MM.1S (cell line): ENCODE measurements at places on chromosomes 6 and 20.
A peak's percentile ranks its signal among the peaks of the same experiment; 100 is the strongest.

GRCh38 chr6:38671885-38672467, 31.0 kb downstream of the GLO1 start:
- peak; percentile 61 for DNase-seq
- H3K4me1 ChIP-seq: peaks cover 13% of the 10 kb centered on the region
- H3K4me3 ChIP-seq: no peak overlapping the region
- H3K27me3 ChIP-seq: no peaks in the 10 kb centered on the region
- no peak overlapping the region for H3K27ac ChIP-seq

DNA sequence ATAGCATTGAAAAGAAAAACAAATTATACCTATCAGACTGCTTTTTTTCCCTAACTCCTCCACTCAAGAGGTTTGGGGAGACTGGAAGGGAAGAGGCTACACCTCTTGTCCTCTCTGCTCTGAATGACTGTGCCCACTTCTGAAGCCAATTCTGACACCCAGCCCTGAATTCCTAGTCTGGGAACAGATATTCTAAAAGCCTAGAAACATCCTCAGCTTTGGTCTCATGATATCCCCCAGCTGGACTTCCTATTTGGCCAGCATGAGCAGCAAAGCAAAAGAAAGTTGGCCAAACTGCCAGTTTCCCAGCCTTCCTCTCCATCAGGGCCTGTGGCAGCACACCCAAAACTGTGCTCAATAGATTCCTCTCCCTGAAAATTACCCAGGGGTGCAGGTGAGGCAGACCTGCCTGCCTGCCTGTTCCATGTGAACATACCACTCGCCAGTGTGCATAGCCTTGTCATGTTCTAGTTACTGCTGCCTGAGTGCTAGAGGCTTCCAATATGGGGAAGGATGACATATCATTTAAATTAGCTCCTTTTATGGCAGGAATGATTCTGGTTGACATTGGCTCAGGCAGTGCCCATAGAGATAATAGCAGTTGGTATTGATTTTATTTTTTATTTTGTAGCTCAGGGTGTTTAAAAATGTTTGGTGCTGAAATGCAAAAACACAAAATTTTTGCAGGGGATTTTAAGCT, 152.1 kb upstream of the RIN2 start:
- no peaks in the 10 kb centered on the region for H3K27me3 ChIP-seq
- H3K4me3 ChIP-seq: no peak overlapping the region
- no peak for DNase-seq
- no peak overlapping the region for H3K27ac ChIP-seq
- H3K4me1 ChIP-seq: peaks cover 27% of the 10 kb centered on the region

- H3K4me3 ChIP-seq: no peak overlapping the region
- DNase-seq: no peak
- H3K27me3 ChIP-seq: no peaks in the 10 kb centered on the region
- no peak overlapping the region for H3K27ac ChIP-seq
- H3K4me1 ChIP-seq: no peaks in the 10 kb centered on the region
- no peaks in the 10 kb centered on the region for H3K36me3 ChIP-seq
Measured at GRCh38 chr6:138805016-138805765, 9.3 kb downstream of the ECT2L start.

DNA sequence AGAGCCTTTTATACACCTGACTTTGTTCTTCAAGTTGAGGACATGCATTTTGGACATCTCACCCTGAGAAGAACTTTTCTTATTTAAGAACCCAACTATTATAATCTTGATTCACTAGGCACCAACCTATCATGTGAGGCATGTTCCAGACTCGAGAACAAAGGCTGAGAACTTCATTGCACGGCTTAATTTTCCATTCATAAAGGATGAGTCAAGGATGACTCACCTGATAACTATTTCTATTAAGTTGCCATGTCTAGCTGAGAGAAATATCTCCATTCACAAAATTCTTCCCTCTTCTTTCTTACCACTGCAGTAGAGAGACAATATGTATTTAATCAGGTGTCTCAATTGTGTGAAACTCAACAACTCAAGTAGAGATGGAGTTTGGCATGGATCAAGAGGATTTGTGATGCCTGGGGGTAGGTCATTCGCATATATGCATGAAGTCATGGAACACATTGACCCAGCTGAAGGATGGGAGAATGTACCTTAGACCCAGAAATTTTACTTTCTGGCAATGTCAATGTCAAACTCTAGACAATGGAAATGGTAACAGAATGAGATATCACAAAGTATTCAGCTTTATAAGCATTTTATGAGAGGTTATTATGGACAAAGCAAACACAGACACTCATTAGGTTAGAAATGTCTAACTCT, 208.7 kb upstream of the PRND start:
- no peaks in the 10 kb centered on the region for H3K4me1 ChIP-seq
- H3K36me3 ChIP-seq: no peaks in the 10 kb centered on the region
- H3K27ac ChIP-seq: no peak overlapping the region
- no peak overlapping the region for H3K4me3 ChIP-seq

DNA sequence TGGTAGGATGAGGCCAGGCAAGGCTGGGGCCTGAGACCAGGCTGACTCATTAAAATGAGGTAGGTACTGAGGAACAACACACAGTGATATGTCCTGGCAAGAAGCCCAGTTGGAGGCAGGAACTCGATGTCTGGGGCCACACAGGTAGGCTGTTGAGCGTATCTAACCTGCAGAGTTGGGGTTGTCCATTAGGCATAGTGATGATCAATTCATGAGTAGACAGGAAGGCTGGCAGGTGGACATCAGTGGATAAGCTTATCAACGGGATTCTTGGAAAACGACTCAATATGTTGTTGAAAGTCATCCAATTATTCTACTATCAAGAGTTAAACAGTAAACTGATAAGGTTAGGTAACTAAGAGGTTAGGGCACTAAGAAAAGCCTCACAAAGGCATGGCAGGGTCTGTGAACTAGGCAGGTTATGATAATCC, 193.2 kb upstream of the COL21A1 start:
- no peak for DNase-seq
- H3K4me3 ChIP-seq: no peak overlapping the region
- no peak overlapping the region for H3K27ac ChIP-seq
- no peaks in the 10 kb centered on the region for H3K4me1 ChIP-seq

DNA sequence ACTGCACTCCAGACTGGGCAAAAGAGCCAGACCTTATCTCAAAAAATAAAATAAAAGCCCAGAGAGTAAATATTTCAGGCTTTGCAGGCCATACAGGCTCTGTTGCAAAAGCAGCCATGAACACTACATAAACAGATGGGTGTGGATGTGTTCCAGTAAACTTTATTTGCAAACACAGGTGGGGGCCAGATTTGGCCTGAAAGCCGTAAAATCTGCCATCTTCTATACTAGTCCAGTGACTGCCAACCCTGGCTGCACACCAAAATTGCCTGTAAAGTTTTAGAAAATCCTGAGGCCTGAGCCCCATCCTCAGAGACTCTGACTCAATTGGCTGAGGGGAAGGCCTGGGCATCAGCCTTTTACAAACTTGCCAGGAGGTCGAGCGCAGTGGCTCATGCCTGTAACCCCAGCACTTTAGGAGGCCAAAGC, 103.6 kb downstream of the ZMYND8 start:
- no peak overlapping the region for H3K4me3 ChIP-seq
- H3K27ac ChIP-seq: no peak overlapping the region
- DNase-seq: no peak
- no peaks in the 10 kb centered on the region for H3K4me1 ChIP-seq
- no peaks in the 10 kb centered on the region for H3K27me3 ChIP-seq
- H3K36me3 ChIP-seq: peaks cover 11% of the 10 kb centered on the region

DNA sequence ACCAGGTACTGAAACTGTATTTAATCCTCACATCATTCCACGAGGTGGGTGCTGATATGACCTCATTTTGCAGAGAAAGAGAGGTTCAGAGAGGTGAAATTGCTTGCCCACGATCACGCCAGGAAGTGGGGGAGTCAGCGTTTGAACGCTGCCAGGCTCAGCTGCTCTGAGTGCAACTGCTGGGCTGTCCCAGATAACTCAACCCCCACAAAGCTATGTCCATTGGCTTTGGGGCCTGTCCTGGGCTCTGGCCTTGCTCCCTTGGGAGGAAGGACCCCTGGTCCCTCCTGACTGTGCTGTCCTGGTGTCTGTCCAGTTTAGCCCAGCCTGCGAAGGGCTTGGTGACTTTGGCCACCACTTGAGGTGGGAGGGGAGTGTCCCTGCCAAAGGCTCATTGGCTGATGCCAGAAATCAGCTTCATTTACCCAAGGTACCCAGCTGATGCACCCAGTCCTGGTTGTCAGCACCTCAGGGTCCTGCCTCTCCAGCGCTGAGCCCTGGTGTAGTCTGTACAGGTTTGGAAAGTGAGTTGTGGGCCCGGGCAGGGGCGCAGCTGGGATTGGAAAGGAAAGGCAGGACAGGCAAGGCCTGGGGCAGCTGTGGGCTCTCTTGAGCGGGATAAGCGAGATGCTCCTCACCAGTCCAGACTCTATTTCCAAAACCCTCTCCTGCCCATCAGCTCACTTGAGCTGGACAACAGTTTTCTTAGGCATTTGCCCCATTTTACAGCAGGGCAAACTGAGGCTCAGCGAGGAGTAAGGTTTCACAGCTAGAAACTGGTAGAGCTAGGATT, 38.5 kb downstream of the SUN5 start:
- no peaks in the 10 kb centered on the region for H3K36me3 ChIP-seq
- H3K4me3 ChIP-seq: no peak overlapping the region
- H3K4me1 ChIP-seq: no peaks in the 10 kb centered on the region
- no peak overlapping the region for H3K27ac ChIP-seq

- no peaks in the 10 kb centered on the region for H3K4me1 ChIP-seq
- H3K36me3 ChIP-seq: no peaks in the 10 kb centered on the region
- H3K27ac ChIP-seq: no peak overlapping the region
Measured at GRCh38 chr6:122839906-122840305, 50.8 kb downstream of the SMPDL3A start.

DNA sequence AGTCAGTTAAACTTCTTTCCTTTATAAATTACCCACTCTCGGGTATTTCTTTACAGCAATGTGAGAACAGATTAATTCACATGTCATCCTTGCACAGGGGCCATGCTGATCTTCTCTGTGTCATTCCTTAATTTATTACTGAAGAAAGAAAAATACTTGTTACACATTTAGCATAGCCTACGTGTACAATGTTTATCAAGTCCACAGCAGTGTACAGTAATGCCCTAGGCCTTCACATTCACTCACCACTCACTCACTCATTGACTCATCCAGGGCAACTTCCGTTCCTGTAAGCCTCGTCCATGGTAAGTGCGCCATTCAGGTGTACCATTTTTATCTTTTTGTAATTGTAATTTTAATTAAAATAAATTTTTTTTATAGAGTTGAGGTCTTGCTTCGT, 73.6 kb downstream of the RSPH3 start:
- no peak overlapping the region for H3K27ac ChIP-seq
- H3K4me3 ChIP-seq: no peak overlapping the region
- no peaks in the 10 kb centered on the region for H3K36me3 ChIP-seq
- no peaks in the 10 kb centered on the region for H3K27me3 ChIP-seq

DNA sequence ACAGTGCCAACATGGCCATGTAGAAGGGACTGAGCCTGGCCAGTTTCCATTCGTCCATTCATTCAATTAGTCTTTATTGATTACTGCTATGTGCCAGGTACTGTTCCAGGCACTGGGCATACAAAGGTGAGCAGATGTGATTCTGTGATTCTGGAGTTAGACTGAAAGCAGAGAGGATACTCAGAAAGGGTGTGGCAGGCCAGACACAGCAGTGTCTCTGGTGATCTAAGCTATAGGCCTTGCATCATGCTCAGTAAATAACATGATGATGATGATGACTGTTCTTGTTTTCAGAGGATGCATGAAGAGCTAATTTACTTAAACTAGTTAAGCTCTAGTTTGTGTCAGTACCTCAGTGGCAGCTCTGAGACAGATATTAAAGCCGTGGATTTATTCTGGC, 31.4 kb upstream of the FUCA2 start:
- H3K4me1 ChIP-seq: peaks cover 9% of the 10 kb centered on the region; the same call in 1 of the 2 replicates
- no peaks in the 10 kb centered on the region for H3K36me3 ChIP-seq
- no peak overlapping the region for H3K4me3 ChIP-seq
- H3K27me3 ChIP-seq: no peaks in the 10 kb centered on the region
- DNase-seq: no peak

DNA sequence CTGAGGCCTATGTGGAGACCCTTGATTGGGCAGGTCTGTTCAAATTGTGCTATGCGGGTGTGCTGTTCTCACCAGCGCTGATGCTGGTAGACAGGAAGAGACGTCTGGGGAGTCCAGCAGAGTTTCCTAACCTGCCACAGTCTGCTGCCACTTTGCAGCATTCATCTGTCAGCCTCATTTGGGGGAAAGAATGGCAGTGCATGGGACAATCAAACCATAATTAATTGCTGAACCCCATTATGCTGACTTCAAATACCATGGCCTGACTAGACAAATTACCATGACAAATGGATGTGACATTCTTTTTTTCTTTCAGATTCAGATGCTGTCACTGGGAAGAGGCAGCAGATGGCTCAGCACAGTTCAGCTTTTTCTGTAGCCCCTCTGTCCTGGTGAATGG, 171.4 kb upstream of the SYNDIG1 start:
- no peaks in the 10 kb centered on the region for H3K4me1 ChIP-seq
- no peak for DNase-seq
- no peaks in the 10 kb centered on the region for H3K36me3 ChIP-seq

DNA sequence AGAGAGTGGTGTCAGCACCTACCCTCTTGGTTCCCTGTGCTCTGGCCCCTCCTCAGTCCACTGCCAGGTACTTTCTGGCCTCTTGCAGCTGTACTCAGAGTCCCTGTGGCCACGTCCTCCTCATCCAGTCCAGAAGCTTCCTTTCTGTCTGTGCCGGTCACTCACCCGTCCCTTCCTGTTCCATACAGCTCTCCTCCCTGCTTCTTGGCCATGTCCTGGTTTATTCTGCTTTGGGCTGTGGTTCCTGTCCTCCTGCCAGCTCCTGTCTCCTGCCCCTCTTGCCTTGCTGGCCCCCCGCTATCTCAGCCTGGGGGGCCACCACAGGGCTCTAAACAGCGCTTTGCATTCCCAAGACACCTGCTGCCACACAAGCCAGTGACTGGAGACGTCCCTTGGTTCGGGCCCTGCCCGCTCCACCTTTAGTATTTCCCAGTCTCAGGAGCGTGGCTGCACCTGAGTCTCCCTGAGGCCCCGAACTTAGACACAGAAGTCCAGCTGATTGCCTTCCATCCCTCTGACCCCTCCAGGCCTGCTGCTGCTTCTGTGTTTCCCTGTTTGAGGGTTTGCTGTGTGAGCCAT, 15.5 kb upstream of the RBM38 start:
- no peak overlapping the region for H3K4me3 ChIP-seq
- no peaks in the 10 kb centered on the region for H3K27me3 ChIP-seq
- DNase-seq: no peak
- H3K4me1 ChIP-seq: no peaks in the 10 kb centered on the region
- H3K27ac ChIP-seq: no peak overlapping the region
- H3K36me3 ChIP-seq: peaks cover 9% of the 10 kb centered on the region; the same call in 1 of the 2 replicates

GRCh38 chr6:146526192-146526591, 17.4 kb upstream of the RAB32 start:
- H3K27ac ChIP-seq: no peak overlapping the region
- no peaks in the 10 kb centered on the region for H3K4me1 ChIP-seq
- no peak for DNase-seq
- H3K27me3 ChIP-seq: no peaks in the 10 kb centered on the region
- no peaks in the 10 kb centered on the region for H3K36me3 ChIP-seq

DNA sequence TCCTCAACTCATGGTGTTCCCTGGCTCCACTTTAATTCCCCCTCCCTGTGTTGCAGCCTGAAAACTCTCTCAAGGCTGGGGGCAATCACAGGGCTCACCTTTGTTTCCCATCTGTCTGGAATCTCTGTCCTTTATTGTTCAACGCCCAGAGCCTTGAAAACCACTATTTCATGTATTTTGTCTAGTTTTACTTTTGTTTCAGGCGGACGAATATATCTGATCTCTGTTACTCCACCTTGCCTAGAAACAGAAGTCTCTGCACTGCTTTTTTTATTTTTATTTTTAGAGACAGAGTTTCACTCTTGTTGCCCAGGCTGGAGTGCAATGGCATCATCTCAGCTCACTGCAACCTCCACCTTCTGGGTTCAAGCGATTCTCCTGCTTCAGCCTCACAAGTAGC, 27.6 kb downstream of the PLAGL2 start:
- no peaks in the 10 kb centered on the region for H3K36me3 ChIP-seq
- peaks cover 7% of the 10 kb centered on the region for H3K4me1 ChIP-seq
- H3K4me3 ChIP-seq: peak overlapping the region; percentile 59
- H3K27ac ChIP-seq: peak overlapping the region; percentile 83
